Skeletal muscle cell (primary cell): ENCODE measurements at places on chromosomes 7 and 10.

DNA sequence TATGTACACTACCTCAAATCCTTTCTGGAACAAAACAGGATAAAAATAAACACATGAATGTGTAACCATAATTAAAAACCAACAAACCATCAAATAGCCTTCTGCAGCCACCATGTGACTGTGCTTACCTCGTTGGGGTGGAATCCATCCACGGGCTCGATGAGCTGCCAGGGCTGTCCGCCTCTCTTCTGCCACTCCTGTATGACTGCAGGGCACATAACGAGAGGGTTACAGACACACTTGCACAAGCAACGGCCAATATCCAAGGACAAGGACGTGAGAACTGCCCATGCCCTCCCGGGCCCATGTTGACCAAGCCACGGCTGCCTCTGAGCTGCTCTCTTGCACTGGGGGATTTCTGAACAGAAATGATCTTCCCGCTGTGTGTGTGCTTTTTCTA lies 132.2 kb downstream of the ANLN start:
- DNase-seq, result no peak

GRCh38 chr7:42100156-42100508 lies 136.9 kb downstream of the GLI3 start:
- no peak for DNase-seq

GRCh38 chr10:70758757-70759514 lies 26.2 kb downstream of the TBATA start:
- no peak for DNase-seq

GRCh38 chr7:106405697-106406141 lies 120.9 kb upstream of the NAMPT start:
- no peak for DNase-seq

DNA sequence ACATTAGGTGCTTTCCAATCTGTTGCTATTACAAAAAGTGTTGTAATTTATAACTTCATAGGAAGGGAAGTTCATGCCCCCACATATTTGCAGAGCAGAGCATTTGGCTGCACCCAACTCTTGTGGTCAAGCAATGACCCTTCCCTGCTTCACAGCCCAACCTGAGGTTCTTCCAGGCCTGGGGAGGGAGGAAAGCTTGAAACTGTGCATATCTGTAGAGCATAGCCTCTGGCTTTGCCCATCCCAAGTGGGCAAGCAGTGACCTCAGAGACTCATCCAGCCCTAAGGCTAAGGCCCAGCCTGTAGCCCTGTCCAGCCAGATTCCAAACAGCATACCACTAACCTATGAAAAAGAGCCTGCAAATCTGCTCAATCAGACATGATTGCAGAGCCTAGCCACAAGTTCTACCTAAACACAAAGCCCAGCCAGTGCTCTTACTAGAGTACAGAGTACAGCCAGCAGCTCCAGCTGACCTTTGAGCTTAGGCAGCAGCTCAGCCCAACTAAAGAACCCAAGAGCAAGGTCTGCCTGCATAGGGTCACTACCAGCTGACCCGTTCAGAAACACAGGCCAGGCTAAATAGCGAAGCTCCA lies 14.4 kb upstream of the GSTK1 start:
- DNase-seq, result no peak

GRCh38 chr7:134654104-134654775 lies 7.6 kb downstream of the BPGM start:
- DNase-seq, result no peak

- DNase-seq, result no peak
These were observed 238.1 kb downstream of the REEP3 start for GRCh38 chr10:63759335-63759734.

DNA sequence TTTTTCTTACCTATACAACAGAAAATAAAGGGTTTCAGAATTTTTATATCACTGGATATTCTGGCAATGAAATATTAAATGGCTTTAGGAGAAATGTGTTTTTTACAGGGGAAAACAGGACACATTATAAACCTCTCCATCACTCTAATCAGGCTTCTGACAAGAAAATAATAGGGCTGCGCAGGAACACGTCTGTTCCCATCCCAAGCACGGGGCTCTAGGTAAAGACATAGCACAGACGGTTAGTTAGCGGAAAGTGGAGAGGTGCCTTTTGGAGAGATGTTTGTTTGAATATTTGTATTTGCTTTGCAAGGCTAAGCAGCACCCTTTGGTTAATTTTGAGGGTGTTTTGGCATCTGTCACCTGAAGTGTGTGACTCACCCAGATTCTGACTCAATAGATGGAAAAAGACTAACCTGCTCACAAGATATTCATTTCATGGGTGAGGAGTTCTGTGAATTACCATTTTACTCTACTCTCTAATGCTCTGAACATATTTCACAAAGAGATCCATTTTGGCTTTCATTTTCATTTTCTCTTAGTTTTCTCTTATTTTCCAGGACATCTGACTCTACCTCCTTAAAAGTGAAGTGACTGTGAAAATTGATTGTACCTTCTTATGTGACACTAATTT lies 174.5 kb upstream of the AKR1E2 start:
- DNase-seq, result no peak

- no peak for DNase-seq
These were observed 21.7 kb downstream of the CRHR2 start for GRCh38 chr7:30660331-30661255.

DNA sequence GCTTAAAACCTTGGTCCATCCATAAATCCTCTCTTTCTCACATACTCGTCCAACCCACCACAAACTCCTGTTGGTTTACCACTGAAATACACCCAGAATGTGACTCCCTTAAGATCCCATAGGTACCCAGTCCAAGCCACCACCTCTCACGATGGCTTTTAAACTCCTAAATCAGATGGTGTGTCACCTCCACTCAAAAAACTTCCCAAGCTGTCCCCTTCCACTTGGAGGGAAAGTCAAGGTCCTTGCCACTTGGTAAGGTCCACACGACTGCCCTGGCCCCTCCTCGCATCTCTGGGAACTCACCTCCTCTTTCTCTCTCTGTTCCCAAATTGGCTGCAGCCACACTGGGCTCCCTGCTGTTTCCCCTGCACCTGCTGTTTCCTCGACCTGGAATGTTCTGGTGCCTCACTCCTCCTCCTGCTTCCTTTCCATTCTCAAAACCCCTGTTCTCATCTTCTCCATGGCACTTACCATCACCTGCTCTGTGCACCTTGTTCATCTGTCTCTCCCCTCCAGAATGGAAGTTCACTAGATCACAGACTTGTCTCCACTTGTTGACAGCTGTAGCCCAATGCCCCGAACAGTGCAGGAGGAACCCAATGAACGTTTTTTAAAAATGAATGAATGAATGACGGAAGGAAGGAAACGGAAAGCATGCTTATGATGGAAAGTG lies 23.0 kb downstream of the ZFAND2A start:
- no peak for DNase-seq

DNA sequence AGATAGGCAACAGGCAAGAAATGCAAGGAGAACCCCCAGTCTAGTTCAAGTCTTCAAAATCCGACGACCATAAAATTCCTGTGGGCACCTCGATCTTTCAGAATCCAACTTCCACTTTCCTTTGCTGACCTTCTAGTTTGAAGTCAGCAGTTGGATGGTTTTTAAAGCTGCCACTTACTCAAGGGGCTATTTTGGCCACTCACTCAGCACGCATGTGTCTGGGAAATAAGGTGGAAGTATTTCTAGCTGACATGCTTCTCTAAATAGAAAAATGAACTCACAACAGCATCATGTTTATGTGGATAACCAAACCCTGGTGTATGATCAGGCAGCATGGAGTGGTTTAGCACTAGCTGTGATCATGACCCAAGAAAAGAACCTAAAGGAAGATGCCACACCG lies at the start of gene NRAP:
Gene NRAP (minus strand): TSS at position 134 of the 400 bp plus-strand sequence. CDS start 159 bp downstream, outside the sequence.
- no peak for DNase-seq
